ENCODE measurements at places on chromosomes 6 and 20.
A peak's percentile ranks its signal among the peaks of the same experiment; 100 is the strongest.

GRCh38 chr6:29908341-29908662 lies 34.0 kb upstream of the HLA-A start:
- DNase-seq: no peak

DNA sequence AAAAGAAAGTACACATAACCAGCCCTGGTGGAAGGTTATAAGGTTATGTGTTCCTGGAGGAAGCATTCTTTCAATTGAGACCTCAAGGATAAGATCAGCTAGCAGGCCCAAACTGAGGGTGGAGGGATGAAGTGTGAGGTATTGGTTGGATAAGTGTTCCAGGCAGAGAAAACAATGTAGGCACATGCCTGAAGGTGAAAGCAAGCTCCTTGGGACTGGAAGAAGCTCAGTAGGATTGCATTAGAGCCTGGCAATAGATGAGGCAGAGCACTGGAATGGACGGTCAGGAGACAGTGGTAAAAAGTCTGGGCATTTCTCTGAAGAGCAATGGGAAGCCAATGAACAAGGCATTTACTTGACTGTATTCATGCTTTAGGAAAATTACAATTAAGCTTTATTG lies 89.9 kb upstream of the SHLD1 start:
- DNase-seq: no peak

DNA sequence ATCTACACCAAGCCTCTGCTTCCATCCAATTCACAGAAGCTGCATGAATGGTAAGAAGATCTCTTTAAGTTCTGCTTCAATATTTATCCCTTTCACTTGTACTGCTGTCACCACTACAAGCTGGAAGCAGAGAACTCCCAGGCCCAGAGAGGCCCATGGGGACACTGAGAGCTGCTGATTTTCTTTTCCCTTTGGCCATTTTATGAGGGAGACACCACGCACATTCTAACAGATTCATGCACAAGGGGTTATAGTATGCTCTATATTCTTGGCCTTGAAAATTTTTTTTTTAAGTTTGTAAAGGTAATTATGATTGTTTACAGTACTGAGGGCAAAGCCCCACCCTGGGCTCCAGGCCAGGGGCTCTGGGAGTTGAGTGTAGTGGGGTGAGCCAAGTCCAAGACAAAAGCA lies 88.4 kb downstream of the MYB start:
- peak; percentile 90 for DNase-seq

GRCh38 chr6:145063091-145063490 lies 672.2 kb downstream of the EPM2A start:
- no peak for DNase-seq

- no peak for DNase-seq
Observed at GRCh38 chr6:41255638-41256246, 27.6 kb downstream of the TREML4 start.

DNA sequence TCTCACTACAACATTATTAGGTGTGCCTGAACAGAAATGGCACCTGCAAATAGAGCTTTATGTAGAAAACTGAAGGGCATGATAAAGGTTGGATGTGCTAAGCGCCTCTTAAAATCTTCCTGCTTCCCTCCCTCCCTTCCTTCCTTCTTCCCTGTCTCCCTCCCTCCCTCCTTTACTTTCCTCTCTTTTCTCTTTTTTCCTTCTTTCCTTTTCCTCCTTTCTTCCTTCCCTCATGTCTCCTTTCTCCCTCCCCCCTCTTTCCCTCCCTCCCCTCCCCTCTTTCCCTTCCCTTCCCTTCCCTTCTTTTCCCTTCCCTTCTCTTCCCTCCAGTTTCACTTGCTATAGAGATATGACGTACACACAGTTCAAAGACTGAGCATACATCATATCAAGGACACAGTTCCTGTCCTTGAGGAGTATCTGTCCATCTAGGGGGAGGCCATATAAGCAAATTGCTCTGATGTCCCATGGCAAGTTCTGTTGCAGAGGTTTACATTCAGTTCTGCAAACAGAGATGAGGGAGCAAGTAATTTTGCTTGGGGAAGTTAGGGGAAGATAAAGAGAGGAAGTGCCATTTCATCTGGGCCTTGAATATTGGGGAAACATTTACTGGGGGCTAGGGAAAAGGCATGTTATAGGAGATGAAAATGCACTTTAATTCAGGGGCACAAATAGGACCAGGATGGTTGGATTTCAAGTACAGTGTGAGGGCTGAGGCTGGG lies 79.0 kb upstream of the EEF1E1 start:
- DNase-seq: no peak

DNA sequence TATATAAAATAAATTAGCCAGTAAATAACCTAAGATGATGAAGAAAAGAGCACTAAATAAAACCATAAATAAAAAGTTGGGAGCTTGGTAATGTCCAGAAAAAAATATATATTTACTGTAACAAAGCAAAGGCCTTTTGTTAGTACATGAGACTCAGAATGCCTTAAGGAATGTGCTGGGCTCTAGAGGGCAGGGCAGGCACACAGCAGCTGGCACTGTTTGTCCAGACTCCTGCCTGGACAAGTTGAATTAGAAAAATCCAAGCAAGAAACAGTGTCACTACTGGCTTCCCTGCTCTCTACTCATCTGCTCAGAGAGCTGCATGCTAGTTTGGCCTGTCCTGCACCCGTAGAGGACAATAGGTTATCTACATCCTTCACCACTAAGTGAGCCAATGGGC lies 8.8 kb downstream of the DEFB129 start:
- no peak for DNase-seq

DNA sequence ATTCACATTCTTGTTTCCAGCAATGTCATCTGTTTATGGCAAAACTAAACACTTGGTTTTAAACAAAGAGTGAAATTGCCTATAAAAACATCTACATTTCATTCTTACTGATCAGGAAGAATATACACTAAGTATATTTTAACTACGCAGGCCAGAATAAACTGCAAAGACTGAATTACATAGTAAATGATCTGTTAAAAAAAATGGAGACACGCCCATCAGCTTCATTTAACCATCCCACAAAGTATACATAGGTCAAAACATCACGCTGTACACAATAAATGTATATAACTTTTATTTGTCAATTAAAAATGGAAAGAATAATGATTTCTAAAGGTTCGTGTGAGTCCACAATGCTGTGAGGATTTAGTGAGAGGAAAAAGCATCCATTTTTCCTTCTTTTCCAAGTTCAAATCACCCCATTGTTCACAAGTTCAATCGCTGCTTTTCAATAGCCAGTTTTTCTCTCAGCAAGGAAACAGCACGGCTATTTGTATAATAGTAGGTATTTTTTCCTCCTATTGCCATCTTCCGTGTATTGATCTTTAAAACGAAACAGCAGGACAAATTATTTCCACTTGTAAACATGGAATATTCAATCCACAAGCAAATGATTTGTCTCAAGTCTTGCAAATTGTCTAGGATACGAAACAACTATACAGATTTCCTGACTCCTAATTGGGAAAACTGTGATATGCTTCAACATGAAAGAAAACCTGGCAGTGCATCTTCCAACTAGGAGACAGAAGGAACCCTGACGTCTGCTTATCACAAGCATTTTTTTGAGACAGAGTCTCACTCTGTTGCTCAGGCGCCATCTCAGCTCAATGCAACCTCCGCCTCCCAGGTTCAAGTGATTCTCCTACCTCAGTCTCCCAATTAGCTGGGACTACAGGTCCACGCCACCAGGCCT lies 10.6 kb downstream of the SFT2D1 start:
- no peak for DNase-seq

DNA sequence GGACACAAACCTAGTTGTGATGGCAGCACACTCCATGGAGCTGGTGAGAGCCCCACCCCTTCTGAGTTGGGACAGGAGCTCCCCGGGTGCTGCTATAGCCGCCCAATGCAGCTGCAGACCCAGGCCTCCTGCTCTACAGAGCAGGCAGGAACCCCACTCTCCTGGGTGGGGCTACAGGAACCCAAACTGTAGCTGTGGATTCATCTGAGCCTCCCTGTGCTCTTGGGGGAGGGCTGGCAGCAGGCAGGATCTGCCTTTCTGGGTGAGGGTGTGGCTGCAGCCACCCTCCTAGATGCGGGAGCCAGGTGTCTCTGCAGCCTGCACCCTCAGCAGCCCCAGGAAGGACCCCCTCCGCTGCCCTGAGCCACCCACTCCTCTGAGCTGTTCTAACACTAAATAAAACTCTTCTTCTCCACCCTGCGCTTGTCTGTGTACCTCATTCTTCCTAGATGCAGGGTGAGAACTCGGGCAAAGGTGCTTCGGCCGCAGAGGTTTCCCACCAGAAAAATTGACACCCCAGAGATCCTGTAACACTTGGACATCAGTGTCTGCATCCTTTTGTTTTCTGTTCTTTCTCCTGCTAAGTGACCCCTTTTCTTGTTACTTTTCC lies 55.2 kb upstream of the KIF13A start:
- no peak for DNase-seq

GRCh38 chr20:20786428-20786827 lies 74.0 kb upstream of the RALGAPA2 start:
- no peak for DNase-seq

GRCh38 chr6:53975941-53976615 lies 135.2 kb upstream of the MLIP start:
- DNase-seq: no peak

DNA sequence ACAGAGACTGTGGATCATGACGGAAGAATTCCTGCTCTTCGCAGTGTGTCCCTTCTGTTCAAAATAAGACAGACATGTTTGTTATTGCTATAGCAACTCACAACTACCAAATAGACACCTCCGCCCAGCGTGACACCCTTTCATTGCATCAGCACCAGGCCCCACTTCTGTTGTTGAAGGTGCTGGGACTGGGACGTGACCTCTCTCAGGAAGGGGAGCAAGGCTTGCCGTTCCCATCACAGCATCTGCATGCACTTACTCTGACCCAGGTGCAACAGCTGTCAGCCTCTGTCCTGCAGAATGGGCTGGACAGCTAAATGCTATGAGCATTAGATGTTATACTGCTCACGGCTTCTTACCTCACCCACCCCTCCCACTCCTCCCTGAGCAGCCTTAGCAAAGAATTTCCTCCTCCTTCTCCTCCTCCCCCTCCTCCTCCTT lies 94.1 kb downstream of the DACT2 start:
- DNase-seq: no peak

- no peak for DNase-seq
Observed at GRCh38 chr20:47558295-47559066, 56.8 kb downstream of the NCOA3 start.

- DNase-seq: no peak
Observed at GRCh38 chr6:163094881-163095280, 319.6 kb upstream of the QKI start.

DNA sequence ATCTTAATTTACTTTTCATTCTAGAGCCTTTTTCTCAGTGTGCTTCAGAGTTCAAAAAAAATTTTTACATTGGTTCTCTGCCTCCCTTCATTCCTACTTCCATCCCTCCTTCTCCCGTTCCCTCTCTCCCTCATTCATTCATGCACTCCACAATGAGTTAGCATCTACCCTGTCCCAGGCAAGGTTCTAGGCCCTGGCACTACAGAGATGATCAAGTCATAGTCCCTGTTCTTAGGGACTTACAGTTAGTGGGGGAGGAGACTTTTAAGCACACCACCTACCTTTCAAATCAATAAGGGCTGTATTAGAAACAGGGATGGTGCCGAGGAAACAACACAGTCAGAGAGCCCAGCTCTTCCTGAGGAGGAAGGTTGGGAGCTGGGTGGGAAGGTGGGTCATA lies 40.3 kb downstream of the MAP3K5 start:
- peak; percentile 19 for DNase-seq

- DNase-seq: no peak
Observed at GRCh38 chr6:10154251-10154650, 260.6 kb downstream of the TFAP2A start.

GRCh38 chr20:54103762-54104600 lies 33.6 kb upstream of the BCAS1 start:
- no peak for DNase-seq

DNA sequence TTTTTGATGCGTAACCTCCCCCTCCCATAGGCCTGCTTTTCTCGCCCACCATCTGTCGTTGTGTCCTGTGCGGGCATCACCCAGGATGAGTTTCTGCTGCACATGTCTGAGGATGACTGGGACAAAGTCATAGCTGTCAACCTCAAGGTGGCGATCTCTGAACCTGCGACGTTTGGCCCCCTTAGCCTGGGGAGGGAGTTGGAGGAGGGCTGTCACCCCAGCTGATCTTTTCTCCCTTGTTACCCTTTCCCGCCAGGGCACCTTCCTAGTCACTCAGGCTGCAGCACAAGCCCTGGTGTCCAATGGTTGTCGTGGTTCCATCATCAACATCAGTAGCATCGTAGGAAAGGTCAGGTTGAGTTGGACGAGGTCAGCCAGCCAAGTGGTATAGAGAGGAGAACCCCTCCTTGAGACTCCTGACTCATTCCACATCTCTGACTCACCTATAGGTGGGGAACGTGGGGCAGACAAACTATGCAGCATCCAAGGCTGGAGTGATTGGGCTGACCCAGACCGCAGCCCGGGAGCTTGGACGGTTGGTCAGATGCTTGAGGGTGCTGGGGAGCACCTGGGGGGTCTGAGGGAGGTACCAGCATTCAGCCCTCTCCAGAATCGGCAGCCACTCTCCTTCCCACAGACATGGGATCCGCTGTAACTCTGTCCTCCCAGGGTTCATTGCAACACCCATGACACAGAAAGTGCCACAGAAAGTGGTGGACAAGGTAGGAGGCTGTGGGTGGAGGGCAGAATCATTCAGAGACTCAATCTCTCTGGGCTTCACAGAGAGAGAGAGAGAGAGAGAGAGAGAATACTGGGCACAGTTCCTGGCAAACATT lies 954 bp downstream of the HSD17B8 start:
- DNase-seq: no peak

GRCh38 chr20:2300420-2300819 lies 4.6 kb downstream of the TGM3 start:
- DNase-seq: no peak

- DNase-seq: no peak
Observed at GRCh38 chr6:98292810-98293209, 541.6 kb upstream of the POU3F2 start.

DNA sequence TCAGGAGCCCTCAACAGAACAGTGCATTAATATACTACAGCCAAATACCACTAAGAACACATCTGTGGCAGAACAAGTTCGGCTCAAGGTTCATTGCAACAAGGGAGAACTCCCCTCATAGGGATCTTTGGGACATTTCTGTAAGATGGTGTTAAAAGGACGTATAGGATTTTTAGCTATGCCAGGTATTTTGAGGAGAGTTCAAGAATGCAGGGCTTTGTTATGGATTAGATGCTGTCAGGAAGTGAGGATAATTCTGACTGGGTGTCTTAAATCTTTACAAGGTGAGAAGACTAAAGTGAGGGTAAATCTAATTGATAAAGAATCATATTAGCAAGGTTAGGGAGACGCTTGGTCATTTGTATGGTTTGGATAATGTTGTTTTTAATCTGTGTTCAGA lies 83.7 kb upstream of the AHI1 start:
- no peak for DNase-seq

Measured in colonic mucosa (tissue), 4 donors.